ENCODE measurements at places on chromosomes 5 and 9. TPM values are rescaled to one million over a fixed set of nuclear protein-coding genes. Genes with fewer than 3 reads are reported as not detected.

Gene SHOC1
- polyA plus RNA-seq = 0.01 TPM

Gene BSPRY
- 0.54 TPM for polyA plus RNA-seq

Gene TMED7
- polyA plus RNA-seq = 38.2 TPM

Gene PCDHGA2
- 0.37 TPM for polyA plus RNA-seq

Gene SLC9A3
- polyA plus RNA-seq = 0.85 TPM

Gene PITX1
- 2.3 TPM for polyA plus RNA-seq

Gene WDR55
- polyA plus RNA-seq = 21.6 TPM

Gene TAL2
- 0.30 TPM for polyA plus RNA-seq

Gene GZMA
- polyA plus RNA-seq = not detected
